Smooth muscle cell of the coronary artery (primary cell): ENCODE measurements at places on chromosomes 7 and 10. TPM values are rescaled to one million over a fixed set of nuclear protein-coding genes. Genes with fewer than 3 reads are reported as not detected.

The NCF1 gene
- not detected in 2 replicates for total RNA-seq

The SPDYE2 gene
- 0.12 TPM in 1 of 2 replicates, not detected in the other for total RNA-seq

The SCIN gene
- 0.23 and 0.75 TPM in 2 replicates for total RNA-seq

The NXPH1 gene
- total RNA-seq, result not detected in 2 replicates

The VWDE gene
- 0.08 TPM in 1 of 2 replicates, not detected in the other for total RNA-seq

The PLOD3 gene
- 58.6 and 97.9 TPM in 2 replicates for total RNA-seq

The SPDYE6 gene
- 0.23 TPM in 1 of 2 replicates, not detected in the other for total RNA-seq

The WDR37 gene
- total RNA-seq, result 12.5 and 17.7 TPM in 2 replicates

The LRRD1 gene
- total RNA-seq, result under 0.01 TPM in 1 of 2 replicates, not detected in the other

The ZNF775 gene
- 5.3 and 8.2 TPM in 2 replicates for total RNA-seq

The NUTM2D gene
- 0.82 and 1.4 TPM in 2 replicates for total RNA-seq

The FAM25A gene
- total RNA-seq, result not detected in 2 replicates

The DNAAF5 gene
- total RNA-seq, result 9.2 and 9.8 TPM in 2 replicates

The CUBN gene
- 0.68 and 3.4 TPM in 2 replicates for total RNA-seq

The WNT8B gene
- not detected in 2 replicates for total RNA-seq

The HIF1AN gene
- total RNA-seq, result 9.9 and 11.1 TPM in 2 replicates

The TLL2 gene
- 0.08 and 0.12 TPM in 2 replicates for total RNA-seq

The OPN4 gene
- not detected in 2 replicates for total RNA-seq

The SEMA3A gene
- 6.0 and 91.7 TPM in 2 replicates for total RNA-seq

The H2BK1 gene
- total RNA-seq, result not detected in 2 replicates

The SOSTDC1 gene
- not detected in 2 replicates for total RNA-seq

The PRKG1 gene
- total RNA-seq, result 24.8 and 76.2 TPM in 2 replicates

The RSPH10B2 gene
- total RNA-seq, result 0.30 TPM in 1 of 2 replicates, not detected in the other

The CDHR3 gene
- 1.4 and 12.8 TPM in 2 replicates for total RNA-seq

The LEP gene
- 0.94 TPM in 1 of 2 replicates, not detected in the other for total RNA-seq

The UCMA gene
- total RNA-seq, result not detected in 2 replicates

The ZPBP gene
- not detected in 2 replicates for total RNA-seq

The CNTNAP2 gene
- not detected in 2 replicates for total RNA-seq

The GPR15LG gene
- not detected in 2 replicates for total RNA-seq

The NEUROG3 gene
- total RNA-seq, result not detected in 2 replicates

The CALHM3 gene
- not detected in 2 replicates for total RNA-seq

The ZNF804B gene
- total RNA-seq, result not detected in 2 replicates

The ASNS gene
- 9.7 and 58.9 TPM in 2 replicates for total RNA-seq

The JCAD gene
- 2.2 and 11.6 TPM in 2 replicates for total RNA-seq

The CALML3 gene
- total RNA-seq, result not detected in 2 replicates

The ZNF32 gene
- total RNA-seq, result 26.5 and 36.9 TPM in 2 replicates

The IRF5 gene
- 0.15 TPM in 1 of 2 replicates, not detected in the other for total RNA-seq

The XRCC2 gene
- 0.23 and 0.75 TPM in 2 replicates for total RNA-seq

The BMPER gene
- total RNA-seq, result 56.5 and 70.4 TPM in 2 replicates

The METTL2B gene
- total RNA-seq, result 12.1 and 30.6 TPM in 2 replicates

The HMX3 gene
- not detected in 2 replicates for total RNA-seq

The TMEM178B gene
- 0.08 and 0.12 TPM in 2 replicates for total RNA-seq

The ADAM8 gene
- total RNA-seq, result 0.60 and 2.0 TPM in 2 replicates

The CNPY1 gene
- not detected in 2 replicates for total RNA-seq

The CCL24 gene
- total RNA-seq, result not detected in 2 replicates

The CALCR gene
- not detected in 2 replicates for total RNA-seq

The HOXA4 gene
- total RNA-seq, result not detected in 2 replicates

The CACNB2 gene
- 0.08 and 2.7 TPM in 2 replicates for total RNA-seq

The AMPH gene
- 0.23 and 3.9 TPM in 2 replicates for total RNA-seq

The CDC14C gene
- 0.08 TPM in 1 of 2 replicates, not detected in the other for total RNA-seq

The DOCK4 gene
- total RNA-seq, result 8.4 and 15.0 TPM in 2 replicates

The CCDC3 gene
- 0.15 and 0.47 TPM in 2 replicates for total RNA-seq

The GPER1 gene
- total RNA-seq, result 0.83 and 7.1 TPM in 2 replicates

The SEMA3D gene
- total RNA-seq, result 3.4 and 17.9 TPM in 2 replicates

The HMX2 gene
- total RNA-seq, result not detected in 2 replicates

The CFAP69 gene
- total RNA-seq, result 3.7 and 19.4 TPM in 2 replicates

The CPA5 gene
- total RNA-seq, result 0.08 and 0.12 TPM in 2 replicates
